HuH-7.5 (cell line): ENCODE measurements at places on chromosomes 2 and 18.

DNA sequence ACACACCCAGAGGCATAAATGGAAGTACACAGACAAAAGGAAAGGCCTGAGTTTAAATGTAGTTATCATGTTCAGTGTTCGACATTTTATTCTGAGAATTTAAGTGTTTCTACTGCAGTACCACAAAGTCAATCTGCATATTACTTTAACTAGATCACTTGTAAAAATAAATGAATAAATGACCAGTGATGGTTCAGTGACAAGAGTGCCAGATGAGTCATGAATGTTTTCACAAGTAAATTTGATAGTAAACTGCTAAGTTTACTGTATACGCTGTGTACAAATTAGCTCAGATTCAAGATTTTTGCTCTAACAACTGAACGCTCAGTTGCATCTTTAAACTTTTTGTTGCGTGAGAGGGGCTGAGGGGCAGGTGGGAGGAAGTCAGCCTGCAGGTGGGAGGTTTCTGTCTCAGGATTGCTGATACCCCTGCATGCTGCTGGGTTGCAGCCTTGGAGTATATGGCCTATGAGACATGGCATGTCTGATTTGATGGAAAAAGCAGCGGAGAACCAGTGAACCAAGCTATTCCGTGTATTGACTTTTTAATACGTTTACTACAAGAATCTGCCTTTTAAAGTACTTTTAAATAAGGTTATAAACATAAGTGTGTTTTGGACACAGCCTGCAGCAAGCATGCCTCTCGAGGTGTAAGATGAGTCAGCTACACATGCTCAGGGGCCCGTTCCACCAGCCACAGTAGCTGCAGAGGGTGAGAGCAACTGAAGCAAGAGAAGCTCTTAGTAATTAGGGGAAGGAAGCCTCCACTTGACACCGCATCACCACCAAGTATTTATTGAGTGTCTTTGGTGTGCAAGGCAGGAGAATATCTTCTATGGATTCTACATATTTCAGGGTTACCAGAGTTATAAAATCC, 245.1 kb downstream of the NEDD4L start:
- DNase-seq: no peak

DNA sequence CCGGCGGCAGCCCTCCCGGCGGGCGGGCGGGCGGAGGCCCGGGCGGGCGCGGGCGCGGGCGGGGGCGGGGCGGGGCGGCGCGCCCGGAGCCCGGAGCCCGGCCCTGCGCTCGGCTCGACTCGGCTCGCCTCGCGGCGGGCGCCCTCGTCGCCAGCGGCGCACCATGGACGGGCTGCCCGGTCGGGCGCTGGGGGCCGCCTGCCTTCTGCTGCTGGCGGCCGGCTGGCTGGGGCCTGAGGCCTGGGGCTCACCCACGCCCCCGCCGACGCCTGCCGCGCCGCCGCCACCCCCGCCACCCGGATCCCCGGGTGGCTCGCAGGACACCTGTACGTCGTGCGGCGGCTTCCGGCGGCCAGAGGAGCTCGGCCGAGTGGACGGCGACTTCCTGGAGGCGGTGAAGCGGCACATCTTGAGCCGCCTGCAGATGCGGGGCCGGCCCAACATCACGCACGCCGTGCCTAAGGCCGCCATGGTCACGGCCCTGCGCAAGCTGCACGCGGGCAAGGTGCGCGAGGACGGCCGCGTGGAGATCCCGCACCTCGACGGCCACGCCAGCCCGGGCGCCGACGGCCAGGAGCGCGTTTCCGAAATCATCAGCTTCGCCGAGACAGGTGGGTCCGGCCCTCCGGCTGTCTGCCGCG, at the start of gene INHBB:
INHBB (plus strand) TSS at position 111 of the 641 bp plus-strand sequence; CDS start at position 164, 53 bp downstream.
- DNase-seq: no peak

GRCh38 chr2:240455272-240455646, 19.8 kb downstream of the GPC1 start:
- no peak for DNase-seq

DNA sequence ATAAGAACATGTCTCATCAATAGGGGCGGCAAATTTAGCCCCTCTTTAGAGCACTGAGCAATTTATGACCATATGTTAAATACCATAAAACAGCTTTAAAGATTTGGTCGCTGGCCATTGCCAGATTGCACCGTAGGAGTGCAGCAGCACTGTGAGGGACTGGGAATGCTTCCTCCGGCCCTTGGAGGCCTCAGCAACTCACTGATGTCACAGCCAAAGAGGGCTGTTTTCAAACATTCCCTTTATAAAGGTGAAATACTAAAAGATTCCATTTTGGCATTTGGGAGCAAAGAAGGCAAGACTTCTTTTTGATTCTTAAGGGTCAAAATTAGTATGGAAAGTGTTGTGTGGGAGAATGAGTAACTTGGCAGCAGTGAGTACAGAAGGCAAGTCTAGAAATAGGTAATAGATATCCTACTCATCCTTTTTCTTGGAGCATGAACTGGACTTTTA, 63.7 kb downstream of the BABAM2 start:
- no peak for DNase-seq

DNA sequence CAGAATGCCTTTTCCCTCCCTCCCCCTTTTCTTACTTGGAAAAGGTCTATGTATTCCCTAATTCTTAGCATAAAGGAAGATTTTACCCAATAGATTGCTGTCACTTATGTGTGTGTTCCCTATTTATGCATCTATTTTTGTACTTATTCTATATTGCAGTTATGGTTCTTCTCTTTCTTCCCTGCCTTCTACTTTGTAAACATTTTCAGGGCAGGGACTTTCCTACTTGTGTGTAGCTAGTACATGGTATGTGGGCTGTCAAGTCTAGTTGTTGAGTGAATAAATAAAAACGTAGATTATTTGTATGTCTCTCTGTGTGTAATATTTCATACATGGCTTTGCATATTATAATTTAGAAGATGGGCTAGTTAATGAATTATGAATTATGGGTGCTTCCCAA, 45.3 kb downstream of the PSMD14 start:
- no peak for DNase-seq

DNA sequence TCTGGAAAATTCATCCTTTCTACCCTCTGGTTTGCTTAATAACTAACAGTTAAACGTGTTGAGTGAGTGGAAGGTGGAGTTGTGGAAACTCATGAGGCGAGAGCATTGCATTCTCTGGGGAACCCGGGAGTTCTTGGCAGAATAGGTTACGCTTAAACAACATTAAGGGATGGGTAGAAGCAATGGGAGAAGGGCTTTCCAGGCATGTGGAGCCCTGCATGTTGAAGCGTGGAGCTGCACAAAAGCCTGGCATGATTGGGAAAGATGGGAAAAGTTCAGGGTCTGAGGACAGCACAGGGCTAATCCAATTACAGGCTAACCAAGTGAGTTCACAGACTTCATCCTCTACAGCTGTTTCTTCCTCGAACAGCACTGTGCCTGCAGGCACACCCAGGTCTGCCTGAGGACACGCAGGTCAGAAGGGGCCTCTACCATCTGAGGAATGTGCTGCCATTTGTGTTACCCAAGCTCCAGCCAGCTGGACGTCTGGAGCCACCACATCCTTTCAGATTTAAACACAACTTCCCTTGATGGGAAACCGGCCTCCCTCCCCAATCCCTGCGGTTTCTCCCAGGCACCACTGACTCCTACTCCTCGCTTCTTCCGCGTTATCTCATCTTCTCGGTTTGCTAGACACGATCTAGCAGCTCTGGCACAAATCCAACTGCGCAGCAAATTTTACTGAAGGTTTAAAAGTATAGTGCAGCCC, 164.2 kb downstream of the ANTXR1 start:
- DNase-seq: no peak

- no peak for DNase-seq
These were observed 77.2 kb upstream of the OTOS start for GRCh38 chr2:240217431-240218301.

- DNase-seq: no peak
These were observed 34.4 kb downstream of the NCL start for GRCh38 chr2:231429901-231430300.

GRCh38 chr18:34872066-34872465, 162.0 kb downstream of the DTNA start:
- DNase-seq: no peak

- no peak for DNase-seq
These were observed 37.6 kb upstream of the PARD3B start for GRCh38 chr2:204507636-204508035.

- DNase-seq: no peak
These were observed 298.4 kb downstream of the NYAP2 start for GRCh38 chr2:225697936-225698335.

GRCh38 chr2:38165698-38166097, 89.7 kb upstream of the CYP1B1 start:
- no peak for DNase-seq

DNA sequence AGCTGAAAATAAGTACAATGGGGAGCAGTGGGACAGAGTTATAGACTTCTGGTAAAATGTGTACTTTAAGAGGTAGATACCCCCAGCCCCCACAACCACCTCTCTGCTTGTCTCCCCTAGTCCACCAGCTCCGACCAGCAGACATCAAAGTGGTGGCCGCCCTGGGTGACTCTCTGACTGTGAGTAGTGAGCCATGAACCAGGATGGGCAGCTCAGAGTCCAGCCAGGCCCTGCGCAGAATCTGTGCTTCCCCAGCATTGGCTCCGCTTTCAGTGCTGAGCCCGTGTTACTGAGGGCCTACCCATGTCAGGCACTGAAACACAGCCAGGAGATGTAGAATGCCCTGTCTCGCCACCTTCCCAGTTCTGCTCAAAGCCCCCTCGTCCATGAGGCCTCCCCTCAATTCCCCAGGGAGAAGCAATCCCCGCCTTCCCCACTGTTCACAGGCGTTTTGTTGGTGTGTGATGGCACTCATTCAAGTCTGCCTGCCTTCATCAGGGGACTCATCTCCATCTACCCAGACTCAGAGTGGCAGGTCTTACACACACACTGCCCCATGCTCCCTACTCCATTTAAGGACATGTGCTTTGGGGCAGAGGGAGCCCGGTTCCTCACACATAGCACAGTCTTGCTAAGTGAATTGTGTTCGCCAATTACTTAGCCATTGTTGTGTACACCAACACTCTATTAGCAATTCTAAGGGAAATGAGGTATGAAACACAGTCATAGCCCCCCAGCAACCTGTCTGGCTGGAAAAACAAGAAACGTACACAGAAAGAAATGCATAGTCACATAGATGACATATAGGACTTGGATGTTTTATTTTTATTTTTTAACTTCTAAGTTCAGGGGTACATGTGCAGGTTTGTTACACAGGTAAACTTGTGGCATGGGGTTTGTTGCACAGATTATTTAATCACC, 122.6 kb downstream of the PLB1 start:
- no peak for DNase-seq

GRCh38 chr2:157444641-157445040, 752 bp upstream of the CYTIP start:
- no peak for DNase-seq

DNA sequence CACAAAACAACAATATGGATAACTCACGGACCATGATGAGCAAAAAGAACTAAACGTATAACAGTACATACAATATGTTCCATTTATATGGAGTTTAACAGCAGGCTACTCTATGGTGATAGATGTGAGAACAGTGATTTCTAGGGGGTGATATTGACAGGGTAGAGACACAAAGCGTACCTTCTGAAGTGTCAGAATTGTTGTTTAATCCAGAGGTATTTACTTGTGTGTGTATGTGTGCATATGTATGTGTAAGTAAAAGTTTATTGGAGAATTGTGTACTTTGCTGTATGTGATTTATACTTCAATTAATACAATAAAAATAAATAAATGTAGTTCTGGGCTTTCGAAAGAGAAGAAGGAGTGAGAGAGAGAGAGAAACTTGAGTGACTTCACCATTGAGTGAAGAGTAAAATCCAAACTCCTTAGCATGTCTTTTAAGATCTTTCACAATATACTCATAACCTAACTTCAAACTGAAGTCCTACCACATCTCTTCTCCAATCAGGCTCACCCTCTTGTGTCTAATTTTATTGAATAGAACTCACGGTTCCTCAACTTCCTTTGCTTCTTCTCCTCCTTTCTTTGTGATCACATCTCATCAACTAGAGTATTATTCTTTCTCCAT, 126.0 kb upstream of the KLF7 start:
- no peak for DNase-seq

DNA sequence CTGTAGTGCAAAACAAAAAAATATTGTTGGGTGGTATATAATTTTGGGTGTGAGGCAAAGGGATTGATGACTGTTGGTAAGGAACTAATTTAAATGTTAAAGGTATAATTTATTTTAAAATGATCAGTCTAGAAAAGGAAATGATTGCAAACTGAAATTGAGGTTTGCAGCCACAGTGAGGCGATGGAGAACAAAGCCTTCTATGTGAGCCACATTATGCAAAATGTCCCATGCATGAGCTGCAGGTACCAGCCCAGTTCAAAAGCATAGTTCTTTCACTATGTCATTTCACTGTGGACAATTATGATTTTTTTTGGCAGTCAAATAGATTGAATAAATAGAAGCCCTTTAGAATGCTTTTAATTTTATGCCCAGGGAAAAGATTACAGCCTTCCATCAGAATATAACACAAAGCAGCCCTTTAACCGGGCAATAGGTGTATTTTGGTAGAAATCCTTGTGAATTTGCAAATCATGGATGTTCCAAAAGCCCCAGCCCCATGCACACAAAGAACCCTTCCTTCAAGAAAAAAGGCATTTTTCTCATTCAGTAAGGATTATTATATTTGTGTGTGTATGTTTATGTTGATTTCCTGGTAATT, 1.7 kb downstream of the MAP2 start:
- DNase-seq: peak; percentile 30

- DNase-seq: no peak
These were observed 217.7 kb downstream of the MBD5 start for GRCh38 chr2:148238561-148238960.

DNA sequence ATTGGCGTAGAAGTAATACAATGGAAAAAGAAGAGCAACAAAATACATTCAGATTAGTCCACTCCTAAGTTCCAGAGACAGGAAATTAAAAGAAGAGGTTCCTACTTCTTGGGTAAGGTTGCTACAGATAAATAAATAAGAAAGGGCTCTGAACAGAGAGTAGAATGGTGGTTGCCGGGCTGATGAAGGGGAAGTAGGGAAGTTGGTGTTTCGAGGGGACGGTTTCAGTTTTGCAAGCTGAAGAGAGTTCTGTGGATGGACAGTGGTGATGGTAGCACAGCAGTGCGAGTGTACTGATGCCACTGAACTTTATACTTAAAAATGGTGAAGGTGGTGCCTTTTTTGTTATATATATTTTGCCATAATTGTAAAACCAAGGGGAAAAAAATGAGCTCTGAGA, 48.2 kb downstream of the CABYR start:
- DNase-seq: no peak

DNA sequence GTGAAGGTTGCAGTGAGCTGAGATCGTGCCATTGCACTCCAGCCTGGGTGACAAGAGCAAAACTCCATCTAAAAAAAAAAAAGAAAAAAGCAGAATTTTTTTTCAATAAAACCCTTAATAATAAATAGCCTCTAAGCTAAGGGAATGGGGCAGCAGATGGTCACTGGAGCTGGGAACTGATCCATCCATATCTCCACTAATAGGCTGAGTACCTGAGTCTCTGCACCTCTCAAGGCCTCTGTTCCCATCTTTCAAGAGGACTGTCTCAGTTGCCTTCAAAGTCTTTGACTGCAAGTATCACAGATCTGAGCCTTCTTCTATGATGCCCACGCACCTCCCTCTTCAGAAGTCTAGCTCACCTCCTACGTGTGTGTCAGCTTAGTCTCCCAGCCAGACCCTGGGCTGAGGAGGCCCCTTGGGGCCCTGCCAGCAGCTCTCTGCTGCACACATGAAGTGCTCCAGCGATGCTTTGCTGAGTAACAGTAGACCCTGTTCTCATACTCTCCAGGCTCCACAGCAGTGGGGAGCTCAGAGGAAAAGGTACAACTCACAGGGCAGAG, 32.9 kb downstream of the ST8SIA5 start:
- DNase-seq: no peak
